AG10803 (cell line): ENCODE measurements at places on chromosomes 4 and X.

- DNase-seq, result no peak
These were observed 5.2 kb downstream of the TIFA start for GRCh38 chr4:112280386-112281056.

- no peak for DNase-seq
These were observed 20.6 kb upstream of the PPP2R2C start for GRCh38 chr4:6492861-6493657.

- DNase-seq, result no peak
These were observed 19.6 kb upstream of the PDGFC start for GRCh38 chr4:156991161-156991560.

GRCh38 chr4:108649863-108650211, 562 bp upstream of the OSTC start:
- DNase-seq, result no peak

GRCh38 chr4:28357990-28358389, 1497.3 kb downstream of the STIM2 start:
- DNase-seq, result peak; percentile 45

DNA sequence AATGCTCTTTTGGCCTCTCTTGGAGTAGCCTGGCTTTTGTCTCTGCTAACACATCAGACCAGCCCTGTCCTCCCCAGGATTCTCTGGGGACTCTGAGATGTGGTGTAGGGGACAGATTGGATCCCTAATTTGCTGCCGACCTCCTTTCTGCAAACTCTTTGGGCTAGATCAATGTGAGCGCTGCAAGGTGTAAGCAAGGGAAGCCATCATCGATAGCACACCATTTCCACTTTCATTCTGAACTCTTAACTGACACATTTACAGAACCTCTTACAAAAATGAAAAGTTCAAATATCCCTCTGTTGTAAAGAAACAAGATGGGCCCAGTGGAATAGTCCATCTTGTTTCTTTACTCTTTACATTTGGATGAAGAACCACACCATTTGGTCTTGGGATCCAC, 46.6 kb downstream of the PGRMC2 start:
- no peak for DNase-seq

GRCh38 chr4:3160438-3160837, 86.0 kb downstream of the HTT start:
- DNase-seq, result no peak

- no peak for DNase-seq
These were observed 33.4 kb downstream of the PJA1 start for GRCh38 chrX:69131886-69132285.

DNA sequence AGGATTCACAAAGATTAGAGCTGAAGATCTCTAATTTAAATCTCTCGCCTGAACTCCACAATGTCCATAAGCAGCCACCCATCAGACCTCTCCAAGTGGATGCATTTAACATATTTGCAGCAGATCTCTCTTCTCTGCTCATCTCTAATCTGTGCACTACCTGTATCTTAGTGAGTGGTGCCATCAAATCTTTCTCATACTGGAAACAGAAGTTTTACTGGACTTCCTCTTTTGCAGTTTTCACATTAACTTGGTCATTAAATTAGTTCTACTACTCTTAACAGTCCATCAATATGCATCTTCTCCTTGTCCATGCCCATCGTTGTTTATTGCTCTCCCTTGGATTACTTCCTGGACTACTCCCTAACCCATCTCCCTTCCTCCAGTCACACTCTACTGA, 488.5 kb downstream of the IL15 start:
- DNase-seq, result no peak

- DNase-seq, result no peak
These were observed 35.8 kb downstream of the RHOH start for GRCh38 chr4:40232610-40233009.
